Stimulated activated CD4-positive, alpha-beta T cell treated with anti-CD3 and anti-CD28 coated beads, Interleukin-2, amount 100 ng/mL, for 4 hours (primary cell): ENCODE measurements at places on chromosomes 1 and 21.

GRCh38 chr1:85330214-85330631 lies 53.8 kb upstream of the BCL10 start:
- DNase-seq: no peak

DNA sequence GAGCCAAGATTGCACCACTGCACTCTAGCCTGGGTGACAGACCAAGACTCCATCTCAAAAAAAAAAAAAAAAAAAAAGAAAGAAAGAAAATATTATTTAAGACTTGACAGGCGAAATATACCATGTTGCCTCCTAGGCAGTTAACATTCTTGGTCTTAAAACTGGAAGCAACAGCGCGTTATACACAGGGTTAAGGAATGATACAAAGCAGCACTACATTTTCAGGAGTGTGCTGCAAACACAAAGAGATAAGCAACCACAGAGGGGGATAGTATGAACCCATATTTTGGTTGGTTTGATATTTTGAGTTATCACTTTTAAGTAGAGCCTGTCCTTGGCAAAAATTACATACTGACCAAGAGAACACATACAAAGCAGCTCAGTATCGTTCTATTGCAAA lies 25.1 kb downstream of the USP24 start:
- no peak for DNase-seq

DNA sequence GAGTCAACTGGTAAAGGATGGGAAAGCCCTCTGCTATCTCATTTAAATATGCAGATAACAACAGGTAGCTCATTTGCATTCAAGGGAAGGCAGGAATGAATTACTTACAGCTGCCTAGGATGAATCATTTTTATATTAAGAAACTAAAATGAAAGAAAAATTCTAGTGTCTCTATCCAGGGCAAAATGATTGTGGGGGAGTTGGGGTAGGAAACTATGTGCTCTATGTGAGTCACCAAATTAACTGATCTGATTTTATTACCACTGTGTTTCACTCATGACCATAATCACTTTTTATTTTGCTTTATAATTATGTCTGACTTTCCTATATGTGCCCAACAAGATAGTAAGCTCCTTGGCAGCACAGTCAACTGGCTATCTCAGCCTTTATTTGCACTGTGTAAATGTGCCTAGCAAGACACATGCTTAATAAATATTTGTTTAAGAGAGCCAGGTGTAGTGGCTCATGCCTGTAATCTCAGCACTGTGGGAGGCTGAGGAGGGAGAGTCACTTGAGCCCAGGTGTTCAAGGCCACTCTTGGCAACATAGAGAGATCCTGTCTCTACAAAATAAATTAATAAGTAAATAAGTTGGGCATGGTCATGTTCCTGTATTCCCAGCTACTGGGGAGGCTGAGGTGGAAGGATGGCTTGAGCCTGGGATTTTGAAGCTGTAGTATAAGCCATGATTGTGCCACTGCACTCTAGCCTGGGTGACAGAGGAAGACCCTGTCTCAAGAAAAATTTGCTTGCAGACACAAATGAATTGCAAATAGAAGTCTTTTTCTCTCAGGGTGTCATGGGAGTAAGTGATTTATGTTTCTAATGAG lies 84.1 kb downstream of the SPAG17 start:
- DNase-seq: no peak

DNA sequence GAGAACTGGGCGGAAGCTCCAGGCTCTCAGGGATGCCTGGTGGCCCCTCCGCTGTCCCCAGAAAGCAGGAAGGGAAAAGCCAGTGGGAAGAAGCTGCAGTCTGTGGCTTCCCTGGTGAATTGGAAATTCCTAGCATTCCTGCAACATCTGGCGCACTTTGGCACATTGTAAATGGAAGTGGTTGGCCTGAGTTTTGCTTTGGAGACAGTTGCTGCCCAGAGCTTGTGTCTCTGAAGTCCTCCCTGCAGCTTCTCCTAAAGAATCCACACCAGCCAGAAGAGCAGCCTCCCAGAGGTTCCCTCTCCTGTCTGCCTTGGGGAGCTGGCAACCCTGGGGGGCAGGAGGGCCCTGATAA lies 48.2 kb downstream of the ARHGEF10L start:
- no peak for DNase-seq

DNA sequence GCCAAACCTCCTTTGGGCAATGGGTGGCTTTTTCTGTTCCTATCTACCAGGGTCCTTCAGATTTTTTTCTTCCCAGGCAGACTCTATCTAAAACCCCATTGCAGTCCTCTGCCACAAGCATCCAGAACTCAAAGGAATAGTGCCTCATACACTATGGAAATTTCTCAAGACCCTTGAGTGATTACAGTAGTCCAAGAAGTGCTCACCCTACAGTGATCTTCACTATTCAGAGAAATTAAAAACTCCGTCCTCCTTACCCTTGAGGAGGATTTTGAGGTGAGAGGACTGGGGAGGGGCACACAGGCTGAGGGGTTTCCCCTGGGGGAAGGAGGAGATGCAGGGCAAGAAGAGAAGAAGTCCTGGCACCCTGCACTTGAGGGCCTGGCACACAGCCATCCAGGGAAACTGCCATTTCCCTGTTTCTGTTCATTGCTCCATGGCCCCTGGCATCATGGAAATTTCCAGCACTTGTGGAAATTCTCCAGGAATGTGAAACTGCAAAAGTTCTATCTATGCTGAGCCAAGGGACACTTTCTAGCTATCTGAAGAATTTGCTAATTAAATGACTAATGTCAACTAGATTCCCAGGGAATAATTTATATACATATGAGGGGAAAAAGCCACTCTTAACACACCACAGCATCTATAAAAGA lies 102.5 kb upstream of the ATP1B1 start:
- no peak for DNase-seq

DNA sequence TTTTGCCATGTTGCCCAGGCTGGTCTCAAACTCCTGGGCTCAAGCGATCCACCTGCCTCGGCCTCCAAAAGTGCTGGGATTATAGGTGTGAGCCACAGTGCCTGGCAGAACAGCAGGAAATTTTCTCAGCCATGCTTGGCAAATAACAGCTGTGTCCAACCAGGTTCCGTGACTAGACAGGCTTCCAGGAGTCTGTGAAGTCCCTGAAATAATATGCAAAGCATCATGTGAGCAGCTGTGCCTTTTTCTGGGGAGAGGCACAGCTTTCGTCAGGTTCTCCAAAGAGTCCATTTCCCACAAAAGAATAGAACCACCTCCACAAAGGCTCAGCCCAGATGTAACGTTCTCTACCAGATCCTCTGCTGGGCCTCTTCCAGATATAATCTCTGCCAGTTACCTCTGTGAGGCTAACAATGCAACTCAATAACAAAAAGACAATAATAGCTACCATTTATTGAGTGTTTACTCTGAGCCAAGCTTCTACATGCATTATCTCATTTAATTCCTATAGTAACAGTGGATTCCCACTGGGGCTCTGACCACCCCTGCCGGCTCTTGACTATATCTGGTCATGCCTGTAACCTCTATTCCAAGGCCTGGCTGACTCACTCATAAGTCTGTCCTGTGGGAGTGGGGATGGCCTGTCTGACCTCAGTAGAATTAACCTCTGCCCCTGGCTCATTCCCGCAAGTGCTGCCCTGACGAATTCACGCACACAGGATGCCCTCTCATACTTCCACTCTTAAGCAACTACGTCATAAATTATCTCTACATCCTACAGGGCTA lies 4.0 kb upstream of the NKAIN1 start:
- no peak for DNase-seq
